ENCODE measurements at places on chromosomes 5 and 9.

GRCh38 chr9:12060067-12060466, 633.1 kb upstream of the TYRP1 start:
- no peak for DNase-seq

GRCh38 chr9:33159777-33160127, 7.4 kb downstream of the B4GALT1 start:
- DNase-seq: peak; percentile 89

- no peak for DNase-seq
These were observed 9.2 kb downstream of the ZBTB5 start for GRCh38 chr9:37455884-37456647.

DNA sequence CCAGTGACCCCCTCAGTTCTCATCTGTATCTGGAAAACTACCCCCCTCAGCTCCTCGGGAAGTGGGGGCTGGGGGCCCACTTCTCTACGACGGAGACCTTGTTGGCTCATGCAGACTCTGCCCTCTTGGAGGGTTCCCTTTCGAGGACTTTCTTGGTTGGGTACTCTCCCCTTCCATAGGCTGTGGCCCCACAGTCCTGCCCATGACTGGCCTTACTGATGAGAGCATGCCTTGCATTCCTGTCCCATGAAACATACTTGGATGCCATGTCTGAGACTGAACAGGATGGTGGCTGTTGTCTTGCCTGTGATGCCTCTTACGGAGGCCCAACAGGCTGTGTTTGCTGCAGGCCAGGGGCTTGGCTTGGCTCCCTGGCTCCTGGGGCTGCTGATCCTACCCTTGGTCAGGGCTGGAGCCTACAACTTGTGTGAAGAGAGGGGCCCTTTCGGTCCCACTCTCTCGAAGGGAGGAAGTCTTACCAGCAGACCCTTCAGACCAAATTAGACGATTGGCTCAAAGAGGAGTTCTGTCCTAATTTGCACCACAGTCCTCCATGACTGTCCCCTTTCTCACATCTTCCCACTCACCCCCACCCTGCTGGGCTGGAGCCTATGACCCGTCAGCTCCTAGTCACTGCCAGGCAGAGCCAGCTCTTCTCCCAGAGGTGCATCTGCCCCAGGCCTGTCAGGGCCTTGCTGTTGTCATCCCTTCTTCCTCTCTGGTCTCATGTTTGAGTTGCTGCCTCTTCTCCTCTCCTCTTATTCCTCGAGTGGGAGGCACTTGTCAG, 109.9 kb downstream of the CACNA1B start:
- DNase-seq: no peak

- DNase-seq: no peak
These were observed 14.5 kb upstream of the RPL26L1 start for GRCh38 chr5:172944741-172945140.

DNA sequence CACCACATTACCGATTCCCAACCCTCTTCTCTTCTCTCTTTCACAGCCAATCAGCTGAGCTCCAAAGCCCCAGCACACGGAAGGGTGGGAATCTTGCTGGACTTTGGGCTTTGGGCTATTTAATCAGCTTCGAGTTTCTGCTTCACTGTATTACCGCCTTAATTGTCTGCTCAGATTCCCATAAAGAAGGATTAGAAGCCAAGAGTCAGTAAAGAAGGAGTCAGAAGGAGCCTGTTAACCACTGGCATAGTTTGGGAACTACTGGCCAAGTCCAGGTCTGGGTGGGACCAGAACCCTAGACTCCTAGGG, 4.4 kb downstream of the SPRY4 start:
- DNase-seq: no peak

DNA sequence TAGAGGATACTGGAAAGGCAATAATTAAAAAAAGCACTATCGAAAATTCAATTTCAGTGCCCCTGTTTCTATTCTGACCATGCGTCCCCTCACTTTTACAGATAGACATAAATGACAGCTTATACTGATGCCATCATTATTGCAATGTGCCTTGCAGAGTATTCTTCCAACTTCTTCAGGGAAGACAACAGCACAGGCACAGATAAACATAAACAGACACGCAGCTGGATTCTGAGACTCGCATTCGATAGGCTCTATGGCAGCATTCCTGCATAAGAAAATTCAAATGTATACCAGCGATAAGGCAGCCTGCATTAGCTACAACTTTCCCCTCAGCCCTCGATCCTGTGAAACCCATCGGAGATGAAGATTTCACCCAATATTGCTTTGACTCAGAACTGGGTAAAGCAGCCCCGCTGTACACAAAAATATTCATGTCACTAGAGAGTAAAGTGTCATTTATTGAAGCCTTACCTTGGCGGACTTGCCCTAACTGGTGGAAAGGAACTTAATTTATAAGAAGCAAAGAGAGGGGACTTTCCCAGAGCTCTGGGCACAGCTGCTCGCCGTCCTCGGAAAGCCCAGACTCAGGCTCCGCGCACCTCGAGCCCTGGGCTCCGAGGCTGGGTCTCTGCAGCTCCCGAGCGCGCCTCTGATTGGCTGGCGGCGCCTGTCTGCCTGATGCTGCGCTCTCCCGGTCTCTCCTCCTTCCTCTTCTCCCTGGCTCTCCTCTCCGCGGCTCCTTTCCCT, at the start of gene CDH18:
Gene CDH18, minus strand, starts transcription at position 589 of the 750 bp plus-strand sequence. CDS start 149,214 bp downstream, outside the sequence.
- DNase-seq: no peak

DNA sequence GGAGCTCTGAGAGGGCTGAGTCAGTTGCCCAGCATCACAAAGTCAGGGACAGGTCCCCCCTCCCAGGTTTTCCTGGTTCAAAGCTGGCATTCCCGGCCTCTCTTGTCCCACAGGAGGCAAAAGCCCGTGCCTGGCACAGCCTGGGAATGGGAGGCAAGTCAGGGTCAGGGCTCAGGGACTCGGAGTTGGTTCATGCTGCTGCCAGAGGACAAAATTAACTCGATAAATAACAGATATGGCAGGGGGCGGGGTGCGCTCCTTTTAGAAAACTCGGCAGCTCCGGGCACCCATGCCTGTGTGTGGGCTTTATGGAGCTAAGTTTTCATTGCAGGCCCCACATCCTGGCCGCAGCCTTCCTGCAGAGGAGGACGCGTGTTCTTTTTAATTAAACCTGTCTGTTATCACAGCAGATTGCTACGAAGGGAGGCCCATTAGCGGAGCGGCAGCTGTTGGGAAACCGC, 62.8 kb upstream of the LMX1B start:
- DNase-seq: no peak

- DNase-seq: no peak
These were observed 34.6 kb upstream of the CCL21 start for GRCh38 chr9:34744295-34745221.

GRCh38 chr5:116543501-116543900, 31.1 kb downstream of the SEMA6A start:
- no peak for DNase-seq

GRCh38 chr5:36482812-36483211, 123.6 kb upstream of the SLC1A3 start:
- DNase-seq: no peak

- no peak for DNase-seq
These were observed 41.1 kb downstream of the LIX1 start for GRCh38 chr5:97101189-97101910.

- DNase-seq: no peak
These were observed 472.0 kb downstream of the ACTL7B start for GRCh38 chr9:108383796-108384195.

DNA sequence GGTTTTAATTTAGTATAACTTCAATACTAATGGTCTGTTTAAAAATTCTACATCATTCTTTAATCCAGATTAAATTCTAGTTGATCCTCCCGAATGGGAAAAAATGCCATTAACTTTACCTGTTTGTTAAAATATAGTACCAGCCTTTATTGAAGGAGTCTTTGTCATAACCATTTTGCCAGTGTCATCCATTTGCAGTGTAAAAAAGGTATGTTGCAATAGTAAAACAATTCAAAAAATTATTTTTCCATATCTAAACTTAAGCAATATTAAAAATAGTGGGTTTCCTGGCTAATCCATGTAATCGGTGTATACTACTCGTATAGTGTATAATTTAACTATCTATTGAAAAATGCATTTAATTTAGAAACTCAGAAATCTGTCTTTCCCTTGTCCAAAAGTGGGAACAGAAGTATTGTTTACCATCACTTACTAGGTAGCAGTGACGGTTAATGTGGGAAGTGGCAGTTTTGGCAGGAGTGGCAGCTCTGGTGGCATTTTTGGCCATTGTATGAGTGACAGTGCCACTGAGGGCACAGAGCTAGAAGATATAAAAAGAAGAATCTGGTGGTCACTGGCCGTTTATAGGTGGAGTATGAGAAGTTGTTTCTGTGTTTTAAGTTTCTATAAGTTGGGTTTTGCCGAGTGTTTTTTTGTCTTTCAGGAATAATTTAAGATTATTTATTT, 1.9 kb downstream of the AP3S1 start:
- DNase-seq: no peak

DNA sequence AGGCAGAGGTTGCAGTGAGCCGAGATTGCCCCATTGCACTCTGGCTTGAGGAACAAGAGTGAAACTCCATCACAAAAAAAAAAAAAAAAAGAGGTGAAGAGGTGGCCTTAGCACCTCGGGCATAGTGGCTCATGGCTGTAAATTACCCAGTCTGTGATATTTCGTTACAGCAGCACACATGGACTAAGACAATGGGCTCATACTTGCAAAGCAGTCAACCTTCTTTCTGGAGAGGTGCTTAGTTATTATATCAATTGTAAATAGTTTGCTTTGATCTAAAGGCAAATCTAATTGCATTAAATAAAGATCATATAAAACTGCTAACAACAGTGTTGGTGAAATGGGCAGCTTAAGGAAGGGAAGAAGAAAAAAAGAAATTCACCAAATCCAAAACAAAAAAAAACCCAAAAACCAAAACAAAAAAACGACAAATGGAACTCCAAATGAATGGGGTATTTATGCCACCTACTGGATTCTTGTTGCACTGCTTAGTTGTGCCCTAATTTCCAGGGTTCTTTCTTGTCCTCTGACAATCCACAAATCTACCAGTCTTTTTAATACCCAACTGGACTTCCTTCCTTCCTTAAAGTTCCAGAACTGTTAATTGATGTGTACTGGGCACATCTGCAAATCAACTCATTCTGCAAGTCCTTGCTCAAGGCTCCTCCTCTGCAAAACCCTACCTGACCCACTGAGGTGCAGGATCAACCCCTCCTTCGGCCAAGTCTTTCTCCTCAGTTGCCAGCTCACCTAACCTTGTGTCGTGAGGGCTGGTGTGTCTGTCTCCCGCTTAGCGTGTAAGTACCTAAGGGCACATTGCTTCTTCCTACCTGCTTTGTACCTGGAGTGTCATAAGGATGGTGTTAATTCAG, 35.0 kb upstream of the DMRT1 start:
- DNase-seq: peak; percentile 39
